ENCODE measurements at places on chromosomes 1 and 21. TPM values are rescaled to one million over a fixed set of nuclear protein-coding genes. Genes with fewer than 3 reads are reported as not detected.

DNA sequence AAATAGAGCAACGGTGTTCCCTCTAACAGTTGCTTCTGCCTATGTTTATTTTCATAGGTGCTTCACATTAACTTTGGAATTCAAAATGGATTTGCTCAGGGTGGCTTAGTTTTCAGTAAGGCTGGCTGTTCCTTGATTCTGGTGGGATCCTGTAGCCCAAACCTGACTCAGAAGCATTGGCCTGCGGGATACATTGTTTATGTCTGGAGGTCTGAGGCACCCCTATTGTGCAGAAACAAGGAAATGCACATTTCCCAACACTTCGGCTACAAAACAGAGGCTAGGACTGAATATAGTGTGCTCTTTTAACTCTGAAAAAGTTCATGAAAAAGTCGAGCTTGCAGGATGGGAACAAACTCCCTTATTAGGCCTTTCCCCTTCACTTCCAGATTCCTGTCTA, 133.8 kb upstream of the F3 start:
- no peak for DNase-seq

DMRTA2 gene
- total RNA-seq, result not detected

CD244 gene
- 4.5 TPM for total RNA-seq

- no peak for DNase-seq
These were observed 57.5 kb downstream of the ERG start for GRCh38 chr21:38440746-38441145.

HSD3B1 gene
- not detected for total RNA-seq

- no peak for DNase-seq
These were observed 92.1 kb downstream of the DDAH1 start for GRCh38 chr1:85372683-85373377.

LYPD8 gene
- not detected for total RNA-seq

ALX3 gene
- not detected for total RNA-seq

DNA sequence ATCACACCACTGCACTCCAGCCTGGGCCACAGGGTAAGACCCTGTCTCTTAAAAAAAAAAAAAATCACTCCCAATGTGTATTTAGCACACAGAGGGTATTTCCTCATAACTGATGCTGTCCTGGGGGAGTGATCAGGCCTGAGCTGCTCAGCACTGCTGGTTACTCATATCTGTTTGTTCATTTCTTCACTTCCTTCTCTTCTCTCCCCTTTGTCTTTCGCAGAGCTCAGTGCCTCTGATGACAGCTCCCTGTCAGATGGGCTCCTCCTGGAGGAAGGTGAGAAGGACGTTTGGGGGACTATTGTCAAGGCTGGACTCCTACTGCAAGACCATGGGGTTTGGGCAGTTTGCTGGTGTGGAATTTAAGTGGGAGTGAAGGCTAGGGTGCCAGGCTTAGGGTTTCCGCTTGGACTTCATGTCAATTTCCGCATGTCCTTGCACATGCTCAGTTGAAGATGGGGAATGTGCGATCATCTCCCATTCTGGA, 13.0 kb downstream of the INAVA start:
- DNase-seq, result no peak

RBP7 gene
- 8.5 TPM for total RNA-seq

GRCh38 chr1:177246710-177247580, 76.2 kb downstream of the BRINP2 start:
- DNase-seq, result no peak

GRCh38 chr1:6336776-6337622, 56.6 kb downstream of the ACOT7 start:
- no peak for DNase-seq

DNA sequence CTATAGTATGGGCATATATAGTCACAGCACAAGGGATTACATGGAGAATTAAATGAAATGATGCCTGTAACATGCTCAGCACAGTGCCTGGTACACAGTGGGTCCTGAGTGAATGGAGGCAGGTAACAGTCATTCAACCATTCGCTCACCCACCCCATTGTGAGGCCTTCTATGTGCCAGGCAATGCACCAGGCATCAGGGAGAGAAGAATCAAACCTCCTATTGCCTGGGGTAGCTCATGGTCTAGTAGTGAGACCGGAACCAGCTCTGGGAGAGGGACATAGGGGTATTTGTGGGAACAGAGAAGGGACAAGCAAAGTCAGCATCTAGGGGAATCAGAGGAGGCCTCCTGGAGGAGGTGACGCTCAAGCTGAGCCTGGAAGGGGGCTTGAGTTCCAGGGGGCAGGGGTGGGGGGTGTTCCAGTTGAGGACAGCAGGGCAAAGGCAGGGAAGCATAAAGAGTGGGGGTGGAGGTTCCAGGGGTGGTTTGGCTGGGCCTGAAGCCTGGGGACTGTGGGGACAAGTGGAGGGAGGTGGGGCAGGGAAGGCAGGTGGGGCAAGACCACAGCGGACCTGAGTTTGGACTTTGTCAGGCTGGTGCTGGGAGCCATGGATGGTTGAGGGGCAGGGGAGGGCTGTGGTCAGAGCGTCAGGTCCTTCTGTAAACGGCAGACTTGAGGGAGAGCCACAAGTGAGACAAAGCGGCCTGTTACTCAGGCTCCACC, 591.6 kb downstream of the PTPRU start:
- DNase-seq, result peak; percentile 36

- no peak for DNase-seq
These were observed 63.6 kb downstream of the CAMTA1 start for GRCh38 chr1:6848816-6849215.

- DNase-seq, result no peak
These were observed 106.3 kb downstream of the SETD4 start for GRCh38 chr21:35954066-35954465.

DNA sequence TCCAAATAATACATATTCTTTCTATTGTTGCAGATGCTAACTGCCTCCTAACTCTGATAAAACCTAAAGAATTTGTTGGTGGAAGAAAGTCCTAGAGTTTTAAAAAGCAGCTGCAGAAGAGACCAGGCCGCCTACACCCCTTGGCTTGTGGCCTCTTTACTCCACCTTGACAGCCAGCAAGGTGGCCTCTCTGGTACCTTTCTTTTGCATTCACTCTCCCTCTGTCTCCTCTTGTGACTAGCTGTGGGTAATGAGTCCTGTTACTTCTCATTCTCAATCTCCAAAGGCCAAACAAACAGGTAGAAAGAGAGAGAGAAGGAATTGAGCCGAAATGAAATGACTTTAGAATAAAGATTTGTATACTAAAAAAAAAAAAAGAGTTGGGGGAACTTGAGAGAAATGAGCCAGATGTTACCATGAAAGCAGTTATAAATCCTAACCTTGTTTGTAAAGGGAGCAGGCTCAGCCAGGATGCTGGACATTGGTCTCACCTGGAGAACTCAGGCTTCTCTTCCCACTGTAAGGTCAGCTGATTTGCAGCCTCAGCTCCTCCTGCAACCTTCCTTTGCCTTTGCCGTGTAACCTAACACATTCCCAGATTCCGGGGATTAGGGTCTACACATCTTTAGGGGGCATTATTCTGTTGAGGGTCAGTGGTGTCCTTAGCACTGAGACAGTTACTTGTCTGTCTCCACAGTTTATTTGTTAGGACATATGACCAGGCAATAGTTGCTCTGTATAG, 164.1 kb upstream of the IRF2BP2 start:
- DNase-seq, result no peak

ZFYVE9 gene
- 18.7 TPM for total RNA-seq

GRCh38 chr1:110004583-110004982, 20.0 kb downstream of the AHCYL1 start:
- no peak for DNase-seq

SIM2 gene
- not detected for total RNA-seq

KCNE2 gene
- not detected for total RNA-seq

DNA sequence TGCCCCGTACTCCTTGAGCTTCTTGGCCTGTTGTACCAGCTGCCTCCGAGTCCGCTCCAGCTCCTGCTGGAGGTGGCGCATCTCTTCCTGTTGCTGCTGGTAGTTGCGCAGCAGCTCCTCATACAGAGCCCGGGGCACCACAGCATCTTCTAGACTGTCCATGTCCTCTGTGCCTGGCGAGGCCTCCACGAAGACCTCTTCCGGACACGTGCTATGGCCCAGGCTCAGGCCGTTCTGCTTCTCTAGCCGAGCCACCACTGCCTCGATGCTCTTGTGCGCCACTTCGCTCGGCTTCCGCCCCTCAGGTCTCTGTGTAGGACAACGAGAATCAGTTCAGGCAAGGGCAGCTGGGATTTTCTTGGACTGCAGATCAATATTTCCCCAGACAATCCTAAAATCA, 17.7 kb downstream of the BEND5 start:
- no peak for DNase-seq

DNA sequence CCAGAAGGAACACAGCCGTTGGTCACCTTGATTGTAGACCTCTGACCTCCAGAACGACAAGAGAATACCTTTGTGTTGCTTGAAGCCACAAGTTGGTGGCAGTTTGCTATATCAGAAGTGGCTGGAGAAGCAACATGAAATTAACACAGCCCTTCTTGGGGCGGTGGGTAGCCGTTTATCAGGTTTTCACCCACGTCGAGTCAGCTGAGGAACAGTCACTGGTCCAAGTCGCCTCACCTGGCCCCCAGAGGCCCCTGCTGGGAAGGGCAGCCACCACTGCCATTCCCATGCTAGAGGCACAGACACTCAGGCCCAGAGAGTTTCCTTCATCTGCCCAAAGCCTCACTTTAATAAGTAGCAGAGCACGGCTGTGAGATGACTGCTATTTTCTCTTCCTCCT, 37.7 kb downstream of the TMEM51 start:
- DNase-seq, result no peak

DNA sequence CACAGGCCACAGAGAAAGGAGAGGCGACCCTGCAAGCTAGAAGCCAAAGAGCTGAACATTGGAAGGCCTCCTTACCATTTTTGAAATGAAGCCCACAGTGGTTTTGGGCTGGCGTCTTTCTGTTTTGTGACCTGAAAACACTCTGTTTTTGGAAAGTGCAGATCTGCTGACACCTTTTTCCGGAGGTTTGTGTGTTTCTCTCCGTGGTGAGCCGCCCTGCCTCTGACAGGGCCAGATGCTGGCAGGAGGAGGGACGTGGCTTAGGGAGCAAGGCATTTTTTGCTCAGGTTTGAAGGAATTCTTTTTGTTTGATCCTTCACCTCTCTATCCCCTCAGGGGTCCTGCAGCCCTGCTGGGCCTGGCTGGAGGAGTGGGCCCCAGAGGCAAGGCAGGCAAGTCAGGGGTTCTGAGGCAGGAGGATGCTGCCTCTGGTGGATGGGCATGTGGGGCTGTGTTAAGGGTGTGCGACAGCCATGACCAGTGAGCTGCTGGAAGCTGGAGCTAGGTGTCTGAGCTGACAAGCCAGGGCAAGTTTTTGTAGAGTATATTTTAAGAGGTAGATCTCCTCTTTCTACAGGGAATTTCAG, 133.8 kb downstream of the CAMTA1 start:
- DNase-seq, result no peak

TINAGL1 gene
- total RNA-seq, result 64.5 TPM

GRCh38 chr1:211928290-211928801, 97.8 kb upstream of the LPGAT1 start:
- DNase-seq, result peak; percentile 71

U2AF1 gene
- 43.0 TPM for total RNA-seq

DNA sequence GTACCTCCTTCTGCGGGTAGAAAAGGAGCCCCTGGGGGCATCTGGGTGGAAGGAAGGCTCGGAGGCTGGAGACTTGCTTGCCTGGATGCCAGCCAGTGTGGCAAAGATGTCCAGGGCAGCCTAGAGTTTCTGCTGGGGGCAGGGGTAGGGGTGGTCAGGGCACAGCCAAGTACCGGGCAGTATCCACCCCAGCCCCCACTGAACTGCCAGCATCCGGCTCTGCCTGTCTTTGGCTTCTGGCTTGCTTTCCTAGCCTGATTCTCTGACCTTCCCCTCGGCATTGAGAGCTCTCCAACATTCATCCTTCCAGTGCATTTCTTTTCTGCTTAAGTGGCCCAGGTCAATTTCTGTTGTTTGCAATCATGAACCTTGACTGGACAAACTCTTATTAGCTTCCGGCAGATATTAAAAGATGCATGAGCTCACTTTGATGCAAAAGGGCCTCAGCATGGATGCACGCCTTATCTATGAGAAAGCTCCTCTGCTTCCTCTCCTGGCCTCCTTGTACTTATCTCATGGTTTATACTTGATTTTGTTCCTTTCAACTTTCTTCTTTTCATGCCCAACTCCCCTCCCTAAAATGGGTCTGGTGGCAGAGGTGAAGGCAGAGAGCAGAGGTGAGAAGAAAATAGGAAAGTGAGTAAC, 116.9 kb downstream of the HLCS start:
- no peak for DNase-seq

DNA sequence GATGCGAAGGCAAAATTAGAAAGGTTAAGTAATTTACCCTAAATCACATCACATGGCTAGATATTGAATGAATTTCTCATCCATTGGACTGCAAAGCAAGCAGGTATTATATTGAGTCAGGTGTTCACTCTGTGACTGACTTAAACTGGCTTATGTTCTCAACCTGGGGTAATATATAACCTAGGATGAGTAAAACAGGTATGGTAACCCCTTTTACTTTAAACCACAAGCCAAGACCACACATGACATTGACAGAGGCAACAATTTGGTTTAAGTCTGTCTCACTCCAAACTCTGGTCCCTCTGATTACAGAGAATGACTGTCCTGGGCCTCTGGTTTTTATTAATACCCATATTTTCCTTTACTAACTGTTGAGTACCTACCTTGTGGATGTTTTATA, 33.3 kb downstream of the MAEL start:
- DNase-seq, result no peak

DNA sequence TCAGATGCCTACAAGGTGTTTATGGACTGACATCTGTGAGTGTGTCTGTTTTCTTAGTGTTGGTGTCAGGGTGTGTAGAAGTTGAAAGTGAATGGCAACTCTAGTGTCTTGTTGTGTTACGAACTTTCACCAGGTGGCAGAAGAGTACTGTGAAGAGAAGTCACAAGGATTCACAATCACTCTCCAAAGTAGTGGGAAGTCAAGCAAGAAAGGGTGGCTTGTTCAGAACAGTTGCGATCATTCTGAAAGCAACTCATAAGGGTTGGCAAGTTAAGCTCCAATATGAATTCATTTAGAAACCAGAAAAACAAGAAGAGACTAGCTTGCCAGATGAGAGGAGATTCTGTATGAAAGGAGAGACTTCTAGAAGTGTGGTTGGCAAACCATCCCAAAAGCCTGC, 86.1 kb downstream of the FASLG start:
- DNase-seq, result no peak

DNA sequence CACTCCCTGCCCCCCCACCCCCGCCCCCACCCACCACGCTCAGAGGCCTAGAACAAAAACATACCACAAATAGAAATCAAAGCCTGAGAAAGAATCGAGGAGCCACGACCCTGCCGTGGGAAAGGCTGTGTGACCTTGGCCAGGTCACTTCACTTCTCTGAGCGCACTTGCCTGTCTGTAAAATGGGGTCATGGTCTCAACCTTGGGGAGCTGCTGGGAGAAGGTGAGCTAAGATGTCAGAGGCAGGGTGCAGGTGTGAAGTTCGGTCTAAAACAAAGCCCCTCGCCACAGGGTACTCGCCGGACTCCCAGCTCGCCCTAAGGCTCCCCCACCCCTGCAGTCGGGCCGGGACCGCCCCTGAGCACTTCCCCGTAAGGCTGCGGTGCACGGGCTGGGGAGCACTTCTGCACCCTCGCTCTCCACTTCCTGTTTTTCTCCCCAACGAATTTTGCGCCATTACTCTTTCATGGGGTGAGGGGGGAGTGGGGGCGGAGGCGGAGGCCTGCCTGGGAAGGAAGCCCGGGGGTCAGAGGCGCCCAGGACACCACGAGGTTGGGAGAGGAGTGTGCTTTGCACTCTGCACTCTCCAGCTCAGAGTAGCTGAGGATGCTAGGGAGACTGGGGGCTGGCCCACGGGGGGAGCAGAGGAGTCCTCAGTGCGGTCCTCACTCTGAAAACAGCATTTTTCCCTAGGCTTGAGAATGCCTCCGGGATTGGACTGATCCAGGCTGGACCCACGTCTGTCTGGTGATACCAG, 21.9 kb upstream of the PIK3CD start:
- peak; percentile 85 for DNase-seq

- DNase-seq, result no peak
These were observed 58.0 kb downstream of the B3GALT5 start for GRCh38 chr21:39670701-39671100.

PLPP3 gene
- total RNA-seq, result 106 TPM

Measured in lower lobe of right lung (tissue), 2 donors.